ENCODE measurements at places on chromosomes 7 and 10.

DNA sequence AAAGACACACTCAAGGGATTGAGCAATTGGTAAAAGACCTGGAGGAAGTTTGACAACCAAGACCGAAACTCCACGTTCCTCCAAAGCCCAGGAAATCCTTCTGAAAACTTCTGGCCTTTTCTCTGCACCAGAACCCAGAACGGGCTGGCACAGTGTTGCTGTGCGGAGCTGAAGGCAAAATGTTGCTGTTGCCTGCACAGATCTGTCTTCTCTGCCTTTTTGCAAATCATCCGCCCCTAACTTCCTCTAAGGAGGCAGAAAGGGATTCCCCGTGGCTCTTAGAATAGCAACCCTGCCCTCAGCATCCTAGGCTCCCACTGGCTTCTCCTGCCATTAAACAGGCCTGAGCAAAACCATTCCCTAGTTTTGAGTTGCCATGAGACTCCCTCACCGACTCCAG lies 44.9 kb downstream of the FIGNL1 start:
- DNase-seq: no peak

DNA sequence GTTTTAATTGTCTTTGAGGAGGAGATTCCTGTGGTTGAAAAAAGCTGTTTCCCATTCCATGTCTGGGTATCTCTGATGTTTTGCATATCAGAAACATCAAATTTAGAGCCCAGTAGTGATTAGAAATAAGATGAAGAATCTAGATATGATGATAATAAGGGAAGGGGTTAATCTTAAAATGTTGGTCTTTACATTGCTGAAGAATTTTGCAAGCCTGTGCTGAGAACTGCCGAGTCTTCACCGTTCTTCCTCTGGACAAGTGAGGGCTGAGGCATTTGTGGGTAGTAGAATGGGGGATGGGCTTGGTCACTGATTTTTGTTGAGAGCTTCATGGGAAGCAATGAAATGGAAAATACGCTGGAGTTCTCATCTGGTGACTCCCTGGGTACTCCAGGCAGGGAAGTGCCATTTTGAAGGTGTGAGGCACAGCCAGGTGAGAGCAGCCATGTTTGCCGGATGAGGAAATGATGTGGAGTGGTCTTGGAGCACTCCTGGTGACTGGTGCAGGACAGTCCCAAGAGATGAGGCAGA lies 10.2 kb downstream of the TCF7L2 start:
- no peak for DNase-seq

- no peak for DNase-seq
These were observed 307.8 kb downstream of the REEP3 start for GRCh38 chr10:63829020-63829419.

DNA sequence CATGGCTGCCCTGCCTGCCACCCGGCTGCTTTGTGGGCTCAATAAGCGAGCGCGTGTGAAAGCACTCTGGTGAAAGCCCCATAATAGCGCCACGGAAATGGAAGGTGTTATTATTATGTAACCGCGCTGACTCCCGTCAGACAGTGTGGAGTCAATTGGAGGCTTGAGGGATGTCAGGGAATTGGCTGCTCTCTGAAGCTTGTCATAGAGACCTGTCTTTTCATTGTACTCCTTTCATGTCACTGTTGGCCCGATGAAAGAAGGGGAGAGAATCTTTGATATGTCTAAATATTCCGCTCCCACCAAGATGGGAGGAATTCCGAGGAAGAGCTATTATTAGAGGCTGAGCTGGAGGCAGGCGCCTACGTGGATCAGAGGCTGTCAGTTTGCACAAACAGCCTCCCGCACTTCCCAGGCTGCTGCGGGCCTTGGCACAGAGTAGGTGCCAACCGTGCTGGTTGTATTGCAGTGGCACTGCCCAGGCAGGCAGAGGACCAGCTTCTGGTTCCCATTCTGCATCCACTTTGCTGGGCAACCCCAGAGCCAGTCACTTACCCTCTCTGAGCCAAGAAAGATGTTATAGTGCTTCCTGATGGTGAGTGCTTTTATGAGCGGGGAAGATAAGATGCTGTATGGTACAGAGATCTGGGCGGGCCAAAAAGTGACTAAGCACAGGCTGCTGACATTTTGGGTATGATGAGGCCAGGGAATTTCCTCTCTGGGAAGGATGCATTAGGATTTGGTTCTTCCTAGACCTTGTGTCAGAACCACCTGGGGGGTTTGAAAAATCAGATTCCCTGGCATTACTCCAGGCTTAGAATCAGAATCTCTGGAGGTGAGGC lies 151.4 kb downstream of the RPS24 start:
- DNase-seq: no peak

- no peak for DNase-seq
These were observed 3.0 kb upstream of the CYP2C18 start for GRCh38 chr10:94680544-94680943.

DNA sequence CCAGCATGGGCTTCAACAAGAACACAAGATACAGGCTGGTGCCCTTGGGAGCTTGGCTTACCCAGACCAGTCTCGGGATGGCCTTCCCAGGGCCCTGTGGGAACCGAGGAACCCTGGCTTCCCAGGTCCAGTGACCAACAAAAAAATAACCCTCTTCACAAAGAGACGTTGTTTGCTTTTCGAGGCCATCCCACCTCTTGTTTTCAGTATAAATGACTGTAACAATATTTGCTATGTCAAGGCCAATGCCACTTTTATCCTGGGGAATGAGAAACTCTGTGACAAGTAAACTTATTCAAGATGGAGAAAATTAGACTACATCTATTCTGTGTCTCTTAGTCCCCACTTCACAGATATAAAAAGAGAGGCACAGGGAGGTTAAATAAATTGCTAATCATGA lies 138.8 kb downstream of the PRPF18 start:
- no peak for DNase-seq

DNA sequence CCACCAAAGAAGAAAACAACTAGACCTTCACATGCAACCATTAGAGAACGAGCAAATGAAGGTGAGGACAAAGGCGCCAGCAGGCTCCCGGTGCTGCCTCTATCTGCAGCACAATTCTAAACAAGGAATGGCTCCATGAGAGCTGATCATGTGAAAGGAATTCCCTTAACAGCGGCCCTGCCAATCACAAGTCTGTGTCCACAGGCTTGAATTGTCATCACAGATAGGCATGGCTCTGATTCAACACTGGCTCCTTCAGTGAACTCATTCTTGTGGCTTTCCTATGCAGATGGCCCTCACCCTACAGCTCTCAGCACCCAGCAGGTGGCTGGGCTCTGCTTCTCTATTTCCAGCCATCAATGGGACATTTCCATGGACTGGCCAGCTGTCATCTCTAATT lies 36.2 kb downstream of the LAMB1 start:
- no peak for DNase-seq

DNA sequence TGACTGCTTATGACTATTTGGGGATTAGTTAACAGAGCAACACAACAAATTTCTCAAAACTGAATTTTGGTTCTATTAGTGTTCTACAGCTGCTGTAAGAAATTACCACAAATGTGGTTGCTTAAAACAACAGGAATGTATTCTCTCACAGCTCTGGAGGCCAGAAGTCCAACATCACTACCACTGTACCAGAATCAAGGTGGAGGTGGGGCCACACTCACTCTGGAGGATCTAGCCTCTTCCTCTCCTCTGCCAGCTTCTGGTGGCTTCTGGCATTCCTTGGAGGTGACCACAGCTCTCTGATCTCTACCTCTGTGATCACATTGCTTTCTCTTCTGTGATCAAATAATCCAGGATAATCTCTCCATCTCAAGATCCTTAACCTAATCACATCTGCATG lies 194.7 kb upstream of the BMPER start:
- DNase-seq: no peak

DNA sequence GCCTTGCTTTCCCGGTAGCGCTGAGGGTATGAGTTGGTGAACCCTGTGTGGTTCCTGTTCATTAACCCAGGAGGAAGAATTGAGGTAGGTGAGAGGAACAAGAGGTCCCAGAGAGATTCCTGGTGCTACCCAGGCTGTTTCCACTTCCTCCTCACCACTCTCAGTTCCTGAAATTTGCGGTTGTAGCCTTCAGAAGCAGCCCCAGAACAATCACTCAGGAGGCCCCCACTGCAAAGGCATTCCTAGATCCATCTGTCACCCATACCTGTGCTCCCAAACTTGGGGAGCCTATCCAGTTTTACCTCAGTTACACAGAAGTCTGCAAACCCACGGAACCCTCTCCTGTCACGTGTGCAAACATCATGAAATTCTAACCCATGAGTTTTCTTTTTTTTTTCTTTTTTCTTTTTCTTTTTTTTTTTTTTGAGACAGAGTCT lies 9.0 kb upstream of the PIP4K2A start:
- no peak for DNase-seq

GRCh38 chr10:4234661-4235060 lies 449.7 kb upstream of the KLF6 start:
- peak; percentile 7 for DNase-seq

DNA sequence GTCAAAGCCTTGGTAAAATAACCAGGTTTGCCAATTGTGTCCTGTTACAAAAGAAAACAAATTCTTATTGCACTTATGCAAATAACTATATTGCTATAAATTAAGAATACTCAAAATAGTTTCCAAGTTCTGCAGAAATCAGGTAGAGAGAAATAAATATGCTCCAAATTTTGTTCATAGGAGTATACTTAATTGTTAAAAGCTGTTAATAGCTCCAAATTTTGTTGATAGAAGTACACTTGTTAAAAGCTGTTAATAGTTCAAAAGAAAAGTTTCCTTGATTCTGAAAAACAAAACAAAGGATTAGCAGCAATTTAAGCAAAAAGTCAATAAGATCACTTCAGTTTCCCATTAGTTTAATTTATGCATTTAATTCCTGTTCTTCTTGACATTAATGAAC lies 46.4 kb upstream of the ZNF138 start:
- DNase-seq: no peak

DNA sequence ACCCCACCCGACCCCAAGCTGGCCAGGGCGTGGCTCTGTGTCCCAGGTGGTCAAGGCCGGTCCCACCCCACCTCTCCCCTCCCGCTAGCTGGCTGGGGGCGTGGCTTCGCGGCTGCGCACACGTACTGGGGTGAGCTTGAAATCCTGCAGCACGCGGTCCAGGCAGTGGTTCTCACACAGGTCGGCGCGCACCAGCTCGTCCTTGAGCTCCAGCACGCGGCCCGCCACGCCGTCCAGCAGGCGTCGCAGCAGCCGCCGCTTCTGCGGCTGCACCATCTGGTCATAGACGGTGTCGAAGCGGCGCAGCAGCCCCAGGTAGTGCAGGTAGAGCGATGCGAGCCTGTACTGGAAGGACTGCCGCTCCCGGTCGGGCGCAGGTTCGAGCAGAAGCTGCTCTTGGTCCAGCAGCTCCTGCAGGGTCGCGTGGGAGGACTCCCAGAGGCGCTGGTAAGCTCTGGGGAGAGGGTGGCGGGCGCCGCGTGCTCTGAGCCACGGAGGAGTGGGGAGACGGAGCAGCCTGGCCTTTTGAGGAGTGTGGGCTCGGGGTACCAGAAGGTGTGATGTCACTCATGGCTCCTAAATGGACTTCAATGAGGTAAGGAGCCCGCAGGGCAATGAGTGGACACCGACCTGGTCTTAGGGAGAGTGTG lies 5.8 kb downstream of the H2BK1 start:
- DNase-seq: no peak

- no peak for DNase-seq
These were observed 116.1 kb downstream of the FAM53B start for GRCh38 chr10:124627866-124628675.

DNA sequence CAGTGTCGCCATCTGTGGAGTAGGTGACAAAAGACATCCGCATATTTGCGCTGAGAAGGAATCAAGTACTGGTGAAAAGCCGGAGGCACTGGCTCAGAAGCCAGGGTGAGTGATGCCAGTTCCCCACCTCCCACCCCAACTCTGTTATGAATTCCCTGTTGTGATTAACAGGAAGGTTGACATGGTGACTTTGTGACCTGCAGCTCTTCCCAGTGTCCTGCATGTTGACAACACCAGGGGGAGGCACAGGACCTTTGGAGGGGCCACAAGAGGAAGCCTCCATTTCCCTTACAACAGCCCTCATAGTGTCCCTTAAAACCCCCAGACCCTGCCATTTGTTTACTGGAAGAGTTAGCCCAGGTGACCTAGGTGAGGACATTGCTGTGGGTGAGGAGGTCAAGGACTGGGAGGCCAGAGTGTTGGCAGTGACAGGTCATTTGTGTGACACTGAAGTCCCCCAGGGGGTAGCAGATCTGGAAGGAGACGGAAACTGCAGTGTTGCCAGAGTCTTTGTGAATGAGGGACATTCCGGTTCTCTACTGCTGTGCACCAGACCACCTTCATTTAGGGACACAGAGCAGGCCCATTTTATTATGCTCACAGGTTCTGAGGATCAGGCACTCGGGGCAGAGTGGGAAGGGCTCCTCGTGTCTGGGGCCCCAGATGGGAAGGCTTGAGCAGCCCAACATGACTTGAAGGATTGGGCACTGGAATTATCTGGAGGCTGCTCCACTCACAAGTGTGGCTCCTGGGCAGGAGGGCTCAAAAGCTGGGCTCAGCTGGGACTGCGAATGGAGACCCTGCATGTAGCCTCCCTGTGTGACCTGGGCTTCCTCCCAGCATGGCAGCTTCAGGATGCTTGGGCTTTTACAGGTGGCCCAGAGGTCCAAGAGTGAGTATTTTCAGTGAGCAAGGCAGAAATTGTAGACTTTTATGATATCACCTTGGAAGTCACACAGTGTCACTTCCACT lies 13.0 kb upstream of the ANTXRL start:
- no peak for DNase-seq

DNA sequence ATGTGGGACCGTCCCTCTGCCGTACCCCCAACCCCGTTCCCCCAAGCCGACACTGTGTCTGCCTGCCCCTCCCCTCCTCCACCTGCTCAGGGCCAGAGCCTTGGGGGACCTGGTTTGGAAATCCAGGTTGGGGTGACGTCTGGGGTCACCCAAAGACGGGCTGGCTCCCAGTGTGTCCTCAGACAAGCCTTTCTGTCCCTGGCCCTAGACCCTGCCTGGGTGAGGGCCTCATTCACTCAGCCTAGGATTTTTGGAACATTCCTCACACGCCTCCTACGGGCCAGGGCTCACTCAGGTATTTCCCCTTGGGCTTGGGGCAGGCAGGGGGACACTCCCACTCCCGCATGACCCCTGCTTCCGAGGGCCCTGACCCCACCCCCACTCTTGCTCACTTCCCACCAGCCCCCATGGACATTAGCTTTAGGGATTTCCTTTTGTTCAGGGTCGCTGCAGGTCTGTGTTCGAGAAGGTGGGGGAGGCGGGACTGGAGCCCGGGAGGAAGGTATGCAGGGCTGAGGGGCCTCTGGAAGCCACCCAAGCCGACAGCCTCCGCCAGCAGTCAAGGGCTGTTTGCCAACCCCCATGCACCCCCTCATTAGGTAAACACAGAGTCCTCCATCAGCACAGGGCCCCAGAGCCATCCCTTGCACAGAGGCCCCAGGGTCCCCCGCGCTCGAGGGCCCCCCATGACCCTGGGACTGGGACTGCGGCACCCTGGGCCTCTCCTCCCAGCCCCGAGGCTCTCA lies 35.1 kb downstream of the PDGFA start:
- DNase-seq: no peak

All from activated T-cell treated with anti-CD3 and anti-CD28 coated beads for 1 hour (primary cell).